Activated CD4-positive, alpha-beta memory T cell treated with anti-CD3 and anti-CD28 coated beads for 36 hours (primary cell): ENCODE measurements at places on chromosomes 16 and 17. TPM values are rescaled to one million over a fixed set of nuclear protein-coding genes. Genes with fewer than 3 reads are reported as not detected.
A peak's percentile ranks its signal among the peaks of the same experiment; 100 is the strongest.

DNA sequence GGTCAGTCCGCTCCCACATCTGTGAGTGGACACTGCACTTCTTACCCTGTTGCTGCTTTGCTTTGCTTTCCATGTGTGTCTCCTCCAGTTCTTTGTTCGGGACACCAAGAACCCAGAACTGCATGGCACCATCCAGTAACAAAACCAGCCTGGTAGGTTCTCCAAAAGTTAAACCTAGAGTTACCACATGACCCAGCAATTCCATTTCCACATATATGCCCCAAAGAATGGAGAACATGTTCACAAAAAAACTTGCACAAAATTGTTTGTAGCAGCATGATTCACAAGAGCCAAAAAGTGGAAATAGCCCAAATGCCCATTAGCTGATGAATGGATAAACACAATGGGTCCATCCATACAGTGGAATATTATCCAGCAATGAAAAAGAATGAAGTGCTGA, 10.3 kb upstream of the CCL22 start:
- no peak for DNase-seq

DNA sequence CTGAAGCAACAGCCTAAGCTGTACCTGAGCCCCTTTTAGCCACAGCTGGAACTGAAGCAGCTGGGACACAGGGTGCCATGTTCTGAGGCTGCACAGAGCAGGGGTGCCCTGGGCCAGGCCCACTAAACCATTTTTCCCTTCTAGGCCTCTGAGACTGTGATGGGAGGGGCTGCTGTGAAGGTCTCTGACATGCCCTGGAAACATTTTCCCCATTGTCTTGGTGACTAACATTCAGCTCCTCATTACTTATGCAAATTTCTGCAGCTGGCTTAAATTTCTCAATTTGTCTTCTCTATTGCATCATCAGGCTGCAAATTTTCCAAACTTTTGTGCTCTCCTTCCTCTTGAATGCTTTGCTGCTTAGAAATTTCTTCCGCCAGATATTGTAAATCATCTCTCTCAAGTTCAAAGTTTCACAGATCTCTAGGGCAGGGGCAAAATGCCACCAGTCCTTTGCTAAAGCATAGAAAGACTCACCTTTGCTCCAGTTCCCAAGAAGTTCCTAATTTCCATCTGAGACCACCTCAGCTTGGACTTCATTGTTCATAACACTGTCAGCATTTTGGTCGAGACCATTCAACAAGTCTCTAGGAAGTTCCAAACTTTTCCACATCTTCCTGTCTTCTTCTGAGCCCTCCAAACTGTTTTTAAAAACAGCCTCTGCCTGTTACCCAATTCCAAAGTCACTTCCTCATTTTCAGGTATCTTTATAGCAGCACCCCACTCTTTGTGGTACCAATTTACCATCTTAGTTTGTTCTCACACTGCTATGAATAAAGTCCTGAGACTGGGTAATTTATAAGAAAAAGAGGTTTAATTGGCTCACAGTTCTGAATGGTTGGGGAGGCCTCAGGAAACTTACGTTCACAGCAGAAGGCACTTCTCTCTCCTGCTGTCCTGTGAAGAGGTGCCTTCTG, 49.8 kb downstream of the TMEM100 start:
- DNase-seq: no peak

GRCh38 chr17:17181666-17182597, 24.2 kb downstream of the PLD6 start:
- peak; percentile 57 for DNase-seq

Gene CORO6
- total RNA-seq: 22.1 TPM

Gene DPEP3
- total RNA-seq: not detected

Gene SMCR8
- 11.1 TPM for total RNA-seq

Gene ITGA2B
- total RNA-seq: 1.4 TPM

Gene KRT16
- not detected for total RNA-seq

Gene ACD
- 63.0 TPM for total RNA-seq

Gene TERB1
- not detected for total RNA-seq

Gene CCL5
- total RNA-seq: 133 TPM

Gene KRTAP4-5
- total RNA-seq: not detected

Gene FBXW10
- total RNA-seq: not detected
